ENCODE measurements at places on chromosomes 6 and 20.

- peak; percentile 10 for ATAC-seq
Observed at GRCh38 chr6:135192256-135193174, 11.4 kb downstream of the MYB start.

DNA sequence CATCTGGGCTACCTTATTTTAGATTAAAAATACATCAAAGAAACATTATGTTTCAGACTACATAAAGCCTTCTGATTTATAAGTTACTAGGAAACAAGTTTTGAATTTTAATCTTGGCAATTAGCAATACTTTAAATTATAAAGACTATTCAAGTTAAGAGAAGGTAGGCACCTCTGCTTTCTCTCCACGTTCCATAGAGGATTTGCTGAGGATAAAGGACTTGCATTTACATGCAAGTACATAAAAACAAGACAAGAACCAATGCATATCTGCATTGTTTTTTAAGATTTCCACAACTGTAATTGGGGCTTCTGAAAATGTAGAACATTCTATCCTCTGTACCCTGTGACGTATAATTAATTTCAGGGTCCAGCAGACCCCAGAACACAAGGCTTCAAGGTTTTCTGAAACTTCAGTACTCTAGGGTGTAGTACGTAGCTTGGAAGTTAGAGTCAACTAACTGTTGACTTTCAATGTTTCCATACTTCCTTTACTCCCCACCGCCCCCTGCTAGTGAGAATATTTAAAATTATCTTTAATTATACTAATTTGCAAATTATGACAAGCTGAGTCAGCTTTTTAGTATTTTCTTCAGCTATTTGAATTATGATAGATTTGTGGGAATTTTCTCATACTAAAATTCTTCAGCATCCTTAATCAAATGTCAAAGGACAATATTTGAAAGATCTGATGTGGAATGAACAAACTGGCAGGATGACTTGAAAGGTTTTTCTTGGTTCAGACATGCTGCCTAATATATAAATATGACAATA, 82.8 kb downstream of the PKIB start:
- no peak for ATAC-seq

- no peak for ATAC-seq
Observed at GRCh38 chr6:32114796-32115195, 5.7 kb upstream of the TNXB start.

- ATAC-seq, result no peak
Observed at GRCh38 chr6:135440087-135440792, 57.3 kb downstream of the AHI1 start.

- ATAC-seq, result peak; percentile 7
Observed at GRCh38 chr6:119446609-119447008, 97.0 kb upstream of the MAN1A1 start.

DNA sequence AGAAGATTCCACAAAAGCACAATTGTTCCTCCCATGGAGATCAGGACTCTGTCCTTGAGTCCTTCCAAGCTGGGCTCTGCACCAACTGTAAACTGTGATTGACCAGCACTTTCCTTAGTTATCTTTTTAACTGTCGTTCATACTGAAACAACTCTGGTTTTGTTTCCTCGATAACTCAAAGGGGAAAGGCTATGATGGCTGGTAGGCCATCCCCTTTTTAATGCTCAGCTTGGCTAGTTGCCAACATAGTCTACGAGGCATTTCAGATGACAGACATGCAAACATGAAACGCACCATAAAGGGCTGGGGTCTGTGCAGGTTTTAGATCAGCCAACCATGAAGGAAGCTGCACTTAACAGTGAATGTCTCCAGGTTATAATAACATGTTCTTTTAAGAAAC, 497.1 kb upstream of the ARID1B start:
- ATAC-seq, result no peak

GRCh38 chr6:157946865-157947532, 34.7 kb upstream of the SYNJ2 start:
- peak; percentile 22 for ATAC-seq

GRCh38 chr6:75158176-75158575, 47.7 kb downstream of the COL12A1 start:
- no peak for ATAC-seq

GRCh38 chr6:163294734-163295133, 119.8 kb upstream of the QKI start:
- no peak for ATAC-seq

GRCh38 chr6:39426073-39426456, 103.6 kb upstream of the KCNK16 start:
- ATAC-seq, result no peak

DNA sequence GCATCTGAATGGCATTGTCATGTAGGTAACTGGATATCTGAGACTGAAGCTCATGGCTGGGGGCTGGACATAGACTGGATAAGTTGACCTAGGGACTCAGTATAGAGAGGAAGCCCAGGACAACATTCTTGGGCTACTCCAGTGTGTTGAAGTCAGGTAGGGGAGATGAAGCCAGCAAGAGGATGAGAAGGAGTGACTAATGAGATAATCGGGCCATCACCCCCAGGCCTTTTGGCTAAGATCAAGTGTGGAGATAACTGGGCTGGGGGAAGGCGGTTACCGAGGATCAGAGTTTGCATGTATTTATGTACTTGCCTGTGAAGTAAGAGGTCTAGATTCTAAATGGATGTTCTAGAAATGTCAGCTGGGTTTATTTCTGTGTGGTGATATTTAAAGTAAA, 73.4 kb downstream of the ELOVL2 start:
- no peak for ATAC-seq

GRCh38 chr6:11662323-11662722, 116.3 kb downstream of the ADTRP start:
- ATAC-seq, result no peak

DNA sequence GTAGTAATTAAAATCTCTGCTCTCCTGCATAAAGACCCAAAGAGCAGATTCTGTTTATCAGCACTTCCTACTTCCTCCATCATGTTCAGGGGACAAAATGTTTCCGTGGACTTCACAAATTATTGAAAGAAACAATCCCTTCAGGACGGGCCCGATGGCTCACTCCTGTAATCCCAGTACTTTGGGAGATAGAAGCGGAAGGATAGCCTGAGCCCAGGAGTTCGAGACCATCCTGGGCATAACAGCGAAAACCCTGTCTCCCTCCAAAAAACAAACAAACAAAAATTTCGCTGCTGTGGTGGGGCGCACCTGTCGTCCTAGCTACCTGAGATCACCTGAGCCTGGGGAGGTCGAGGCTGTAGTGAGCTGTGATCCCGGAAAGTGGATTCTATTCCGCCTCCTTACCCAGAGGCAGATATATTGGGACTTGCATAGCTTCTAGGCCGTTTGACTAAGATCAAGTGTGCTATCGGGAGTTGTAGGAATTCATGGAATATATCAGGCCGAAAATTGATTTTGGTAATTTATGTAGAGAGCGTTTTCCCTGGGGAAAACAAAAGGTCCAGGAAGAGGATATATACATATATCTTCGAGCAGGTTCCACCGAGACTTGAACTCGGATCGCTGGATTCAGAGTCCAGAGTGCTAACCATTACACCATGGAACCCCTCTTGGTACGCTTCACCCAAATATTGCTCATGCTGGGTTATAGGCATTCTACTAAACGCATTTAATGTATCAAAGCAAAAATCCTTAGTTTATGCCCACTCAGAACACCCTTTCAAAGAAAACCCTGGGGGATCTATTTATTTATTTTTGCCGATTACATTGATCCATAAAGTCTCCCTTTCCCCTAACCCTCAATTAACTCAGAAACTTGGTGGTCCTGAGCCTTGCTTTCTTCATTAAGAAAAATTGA, 74.5 kb upstream of the ZNF184 start:
- ATAC-seq, result no peak

DNA sequence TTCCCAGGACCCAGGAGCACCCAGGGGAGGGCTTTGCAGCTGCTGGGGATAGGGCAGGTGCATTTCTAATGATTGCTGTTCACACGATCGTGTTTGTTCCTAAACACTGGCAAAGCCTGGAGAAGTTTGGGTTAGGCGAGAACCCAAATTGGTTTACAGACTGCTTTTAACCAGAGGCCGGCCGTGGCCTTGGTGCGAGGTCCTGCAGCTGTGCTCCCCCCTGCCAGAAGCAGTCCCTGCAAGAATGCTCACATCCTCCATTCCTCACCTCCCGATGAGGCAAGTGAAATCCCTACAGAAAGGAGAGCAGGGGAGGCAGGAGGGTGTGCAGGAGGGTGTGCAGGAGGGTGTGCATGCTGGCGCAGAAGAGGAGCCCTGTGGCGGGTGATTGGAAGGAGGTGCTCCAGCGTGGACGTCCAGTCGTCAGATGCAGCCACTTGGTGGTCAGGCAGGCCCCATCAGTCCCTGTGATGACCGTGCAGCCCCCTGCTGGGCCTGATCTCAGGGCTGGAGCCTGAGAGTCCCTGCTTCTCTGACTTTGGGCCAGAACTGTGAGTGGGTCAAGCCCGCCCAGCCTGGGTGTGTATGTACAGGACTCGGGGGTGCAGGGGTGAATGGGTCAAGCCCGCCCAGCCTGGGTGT, 55.7 kb upstream of the FRMD1 start:
- no peak for ATAC-seq

- no peak for ATAC-seq
Observed at GRCh38 chr20:17798601-17799000, 98.8 kb downstream of the BANF2 start.

DNA sequence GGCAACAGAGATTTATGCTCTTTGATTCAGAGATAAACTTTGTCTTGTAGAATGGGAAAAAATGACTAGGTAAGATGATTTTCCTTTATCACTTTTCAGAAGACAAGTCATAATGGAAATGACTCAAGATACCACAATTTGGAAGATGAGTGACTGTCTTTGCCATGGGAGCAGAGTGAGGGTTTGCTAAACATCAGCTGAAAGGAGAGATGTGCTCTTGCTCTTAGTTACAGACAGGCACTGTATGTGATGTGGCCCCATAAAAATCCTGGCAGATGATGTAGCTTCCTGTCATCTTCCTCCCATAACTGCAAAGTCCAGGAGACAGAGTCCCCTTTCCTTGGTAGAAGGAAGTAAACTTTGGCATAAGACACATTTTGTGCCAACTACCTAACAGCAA, 47.6 kb downstream of the BACH2 start:
- ATAC-seq, result peak; percentile 76

GRCh38 chr6:39897698-39898097, 36.6 kb downstream of the MOCS1 start:
- ATAC-seq, result no peak

GRCh38 chr20:17467120-17467655, 64.0 kb downstream of the BFSP1 start:
- ATAC-seq, result no peak

DNA sequence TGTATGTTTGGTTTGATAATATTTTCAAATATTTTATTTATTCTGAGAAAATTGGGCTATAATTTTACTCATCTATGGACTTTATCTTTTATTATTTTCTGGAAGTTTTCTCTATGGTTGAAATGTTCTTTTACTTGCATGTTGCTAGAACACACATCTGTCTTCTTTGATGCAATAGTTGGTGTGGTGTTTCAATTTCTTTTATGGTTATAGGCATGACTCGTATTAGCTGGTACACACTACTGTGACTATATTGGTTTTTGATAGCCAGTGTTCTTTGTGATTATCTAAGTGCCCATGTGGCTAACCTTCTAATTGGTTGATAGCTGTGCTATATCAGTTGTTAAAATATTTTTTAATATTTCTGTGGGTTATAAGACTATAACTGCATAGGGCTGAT, 1343.3 kb upstream of the GJE1 start:
- no peak for ATAC-seq

GRCh38 chr6:32105433-32105832, 3.7 kb downstream of the TNXB start:
- no peak for ATAC-seq

DNA sequence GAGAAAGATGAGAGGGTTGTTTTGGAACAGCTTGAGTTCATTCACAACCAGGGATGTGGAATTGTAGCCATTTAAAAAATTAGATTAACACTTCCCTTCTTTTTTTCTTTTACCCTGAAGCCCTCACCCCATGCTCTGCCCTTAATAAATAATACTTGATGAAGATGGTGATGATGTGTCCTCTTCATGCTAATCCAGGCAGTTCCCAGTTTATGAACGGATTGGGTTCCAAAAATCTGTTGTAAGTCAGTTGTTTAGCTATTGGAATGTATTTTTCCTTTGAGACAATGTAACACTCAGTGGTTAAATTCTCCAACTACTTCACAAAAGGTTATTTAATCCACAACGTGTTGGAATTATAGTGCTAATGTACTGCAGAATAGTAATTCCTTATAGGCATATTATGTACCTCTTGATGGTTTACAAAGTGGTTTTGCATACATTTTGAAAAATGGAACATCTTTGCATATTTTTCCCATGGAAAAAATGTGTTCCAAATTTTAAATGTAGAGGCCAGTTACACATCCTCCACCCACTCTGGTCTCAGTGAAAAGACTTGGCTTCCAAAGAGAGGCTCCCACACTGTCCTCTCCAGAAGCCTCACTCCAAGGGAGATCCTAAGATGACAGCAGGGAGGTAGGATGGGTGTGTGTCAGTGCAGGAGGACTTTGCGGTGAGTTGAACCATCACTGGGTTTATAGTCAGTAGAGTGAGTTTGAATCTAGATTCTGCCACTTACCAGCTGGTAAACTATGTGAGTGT, 45.8 kb upstream of the CEP162 start:
- ATAC-seq, result no peak

- no peak for ATAC-seq
Observed at GRCh38 chr20:5215672-5216304, 89.0 kb downstream of the CDS2 start.

- ATAC-seq, result no peak
Observed at GRCh38 chr20:4180356-4180755, 165.0 kb upstream of the RNF24 start.

DNA sequence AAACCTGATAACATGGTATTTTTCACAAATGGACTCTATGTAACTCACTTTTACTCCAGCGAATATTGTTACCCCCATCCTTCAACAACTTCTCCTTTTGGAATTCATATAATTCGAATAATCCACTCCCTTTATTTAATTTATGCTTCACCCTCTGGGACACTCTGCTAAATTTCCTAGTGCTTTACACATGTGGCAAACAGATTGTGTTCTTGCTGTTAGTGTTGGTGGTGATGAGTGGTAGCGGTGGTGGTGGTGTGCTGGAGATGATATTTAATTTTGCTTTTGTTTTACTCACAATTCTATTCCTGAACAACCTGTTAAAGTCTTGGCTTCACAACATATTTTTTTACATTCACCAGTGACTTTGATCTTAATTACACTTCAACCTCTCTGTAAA, 32.8 kb downstream of the HTR1B start:
- no peak for ATAC-seq

DNA sequence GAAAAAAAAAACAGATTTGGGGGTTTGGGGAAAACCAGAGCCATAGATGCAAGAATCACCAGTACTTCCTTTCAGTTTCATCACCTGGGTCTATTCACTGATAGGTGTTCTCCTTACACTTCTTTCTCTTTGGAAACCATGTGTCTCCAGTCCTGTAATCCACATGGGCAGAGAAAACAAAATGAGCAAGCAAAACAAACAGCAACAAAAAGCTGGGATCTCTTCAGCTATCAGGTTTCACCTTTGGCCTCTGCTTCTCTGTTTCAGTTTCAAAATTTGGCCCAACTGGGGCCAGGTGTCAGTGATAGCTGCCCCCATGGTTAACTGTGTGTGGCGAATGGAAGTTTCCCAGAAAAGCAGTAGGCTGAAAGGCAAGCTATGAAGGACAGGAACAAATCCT, 220.0 kb upstream of the THBS2 start:
- ATAC-seq, result no peak

Measured in activated CD4-positive, CD25-positive, alpha-beta regulatory T cell treated with anti-CD3 and anti-CD28 coated beads, Interleukin-2, amount 50 U/mL, for 24 hours (primary cell).